Cerebellar nuclear complex (tissue), 1 donor: ENCODE measurements at places on chromosomes 16 and 17.

DNA sequence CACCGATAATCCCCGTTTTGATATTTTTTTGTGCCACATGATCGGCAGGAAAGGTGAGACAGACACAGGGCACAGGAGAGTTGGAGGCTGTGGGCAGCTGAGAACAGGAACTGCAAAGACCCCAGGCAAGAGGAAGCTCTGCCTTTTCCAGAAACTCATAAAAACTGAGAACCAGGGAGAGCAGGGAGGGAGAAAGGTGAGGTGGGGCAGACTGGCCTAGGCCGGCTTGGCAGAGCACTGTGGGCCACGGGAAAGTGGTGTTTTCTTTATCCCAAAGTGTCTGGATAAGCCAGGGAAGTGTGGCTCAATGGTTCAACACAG lies 11.8 kb upstream of the AXIN2 start:
- DNase-seq: no peak

DNA sequence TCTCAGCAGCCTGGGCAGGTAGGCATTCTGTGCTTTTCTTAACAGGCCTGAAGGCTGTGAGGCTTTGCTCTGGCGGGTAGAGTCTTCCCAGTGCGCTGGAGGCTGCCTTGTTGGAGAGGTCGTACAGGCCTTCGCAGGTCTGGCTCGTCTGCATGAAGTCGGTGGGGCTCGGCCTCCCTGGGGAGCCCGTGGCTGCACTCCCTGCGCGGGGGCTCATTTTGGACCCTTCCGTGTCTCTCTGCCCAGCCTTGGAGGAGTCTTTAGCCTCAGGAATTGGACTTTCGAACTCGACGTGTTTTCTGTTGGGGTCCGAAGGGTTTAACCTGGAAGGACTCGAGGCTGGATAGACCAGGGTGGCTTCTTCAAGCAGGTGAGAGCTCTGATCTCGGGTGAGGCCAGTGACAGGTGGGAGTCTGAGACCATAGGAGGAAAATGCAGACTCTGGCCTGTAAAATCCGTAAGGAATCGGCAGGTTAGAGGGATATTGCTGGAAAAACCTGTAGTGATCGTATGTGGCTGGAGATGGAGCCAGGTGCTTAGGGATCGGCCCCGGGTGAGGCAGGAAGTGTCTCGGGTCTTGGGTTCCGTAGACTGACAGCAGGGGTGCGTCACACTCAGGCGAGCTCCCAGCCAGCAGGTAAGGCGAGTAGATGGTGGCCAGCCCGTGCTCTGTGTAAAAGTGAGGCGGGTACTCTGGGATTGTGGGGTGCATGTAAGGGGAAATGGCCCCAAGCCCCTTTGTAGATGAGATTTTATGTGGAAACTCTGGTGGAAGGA lies 8.6 kb downstream of the ZNF750 start:
- DNase-seq: no peak

- no peak for DNase-seq
These were observed 223.2 kb downstream of the C16orf78 start for GRCh38 chr16:49596648-49597291.

GRCh38 chr17:50868140-50868438 lies 1.9 kb upstream of the TOB1 start:
- no peak for DNase-seq
